CD4-positive, alpha-beta T cell treated with Interleukin-6 at 100 ng/mL for 8 hours (primary cell): ENCODE measurements at places on chromosomes 1 and 21.

GRCh38 chr1:79595931-79596330, 589.4 kb upstream of the ADGRL4 start:
- no peak for DNase-seq

- DNase-seq, result no peak
These were observed 59.4 kb upstream of the SERBP1 start for GRCh38 chr1:67489643-67490042.

- no peak for DNase-seq
These were observed 13.6 kb downstream of the FAM177B start for GRCh38 chr1:222750651-222751050.

DNA sequence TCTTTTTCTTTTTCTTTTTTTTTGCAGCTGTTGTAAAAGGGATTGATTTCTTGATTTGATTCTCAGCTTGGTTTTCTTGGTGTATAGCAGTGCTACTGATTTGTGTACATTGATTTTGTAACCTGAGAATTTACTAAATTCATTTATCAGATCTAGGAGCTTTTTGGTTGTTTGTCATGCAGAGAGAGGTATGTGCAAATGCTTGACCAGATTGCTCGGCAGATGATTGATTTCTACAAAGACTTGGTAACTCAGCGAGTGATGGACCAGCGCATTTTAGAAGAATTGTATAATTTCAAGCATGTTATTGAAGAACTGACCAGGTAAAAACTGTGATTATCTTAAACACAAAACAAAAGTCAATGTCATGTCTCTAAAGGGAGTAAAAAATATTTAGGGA, 27.9 kb downstream of the AXDND1 start:
- DNase-seq, result no peak

- no peak for DNase-seq
These were observed 66.4 kb downstream of the DAB1 start for GRCh38 chr1:57357462-57357861.

GRCh38 chr1:196355206-196355786, 252.9 kb downstream of the KCNT2 start:
- DNase-seq, result no peak

DNA sequence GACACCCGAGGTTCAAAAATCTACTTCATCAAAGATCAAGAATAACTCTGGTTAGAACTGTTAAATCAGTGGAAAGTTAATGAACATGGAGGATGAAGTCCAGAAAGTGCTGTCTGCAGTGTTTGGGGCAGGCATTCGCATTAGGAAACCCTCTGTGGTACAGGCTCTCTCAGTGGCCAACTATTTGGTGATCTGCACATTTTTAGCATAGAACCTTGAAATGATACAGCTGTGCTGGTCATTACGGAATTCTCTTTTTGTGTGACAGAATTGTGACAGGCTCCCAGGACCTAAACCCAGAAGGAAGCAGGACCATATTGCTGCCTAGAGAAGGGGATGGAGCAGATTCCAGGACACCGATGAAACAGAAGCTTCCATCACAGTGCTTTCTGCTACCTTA, 89.0 kb downstream of the SLC45A1 start:
- no peak for DNase-seq

GRCh38 chr1:206698011-206698410, 13.3 kb downstream of the MAPKAPK2 start:
- DNase-seq, result no peak

GRCh38 chr1:200081969-200082245, 54.4 kb downstream of the NR5A2 start:
- DNase-seq, result no peak

- no peak for DNase-seq
These were observed 45.0 kb downstream of the LRRN2 start for GRCh38 chr1:204640578-204640977.

- no peak for DNase-seq
These were observed 6.5 kb downstream of the IRF2BP2 start for GRCh38 chr1:234603221-234604204.

GRCh38 chr1:12585536-12585935, 32.5 kb downstream of the DHRS3 start:
- DNase-seq, result no peak

- no peak for DNase-seq
These were observed 62.5 kb downstream of the ASH1L start for GRCh38 chr1:155499953-155500639.

GRCh38 chr1:117017062-117017461, 15.5 kb downstream of the CD101 start:
- DNase-seq, result no peak

DNA sequence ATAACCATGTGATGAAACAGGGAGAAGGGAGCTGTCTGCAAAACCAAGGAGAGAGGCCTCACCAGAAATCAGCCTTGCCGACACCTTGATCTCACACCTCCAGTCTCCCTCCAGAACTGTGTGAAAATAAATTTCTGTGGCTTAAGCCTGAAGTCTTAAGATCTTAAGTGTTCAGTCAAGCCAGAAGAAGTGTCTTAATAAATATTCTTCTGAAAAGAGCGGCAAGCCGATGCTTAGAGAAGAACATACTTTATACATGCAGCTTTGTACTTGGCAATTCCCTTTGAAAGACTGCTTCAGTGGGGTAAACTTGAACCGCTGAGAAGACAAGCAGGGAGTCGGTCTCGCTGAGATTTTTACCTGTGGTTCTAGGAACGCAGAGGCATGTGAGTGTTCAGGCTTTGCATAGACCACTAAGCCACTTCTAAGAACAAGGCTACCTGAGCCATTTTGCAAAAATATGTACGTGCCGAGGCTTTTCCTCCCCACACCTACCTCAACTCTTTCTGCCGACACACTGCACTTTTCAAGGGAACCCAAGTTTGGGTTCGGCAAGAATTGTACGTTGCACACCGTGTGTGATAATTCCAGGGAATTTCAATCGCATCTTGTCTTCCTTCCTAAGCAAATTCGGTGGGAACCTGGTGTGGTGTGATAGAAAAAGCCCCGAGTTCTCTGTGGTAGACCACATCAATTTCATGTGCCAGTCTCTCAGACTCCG, 3.4 kb downstream of the RUNX1 start:
- peak; percentile 75 for DNase-seq

DNA sequence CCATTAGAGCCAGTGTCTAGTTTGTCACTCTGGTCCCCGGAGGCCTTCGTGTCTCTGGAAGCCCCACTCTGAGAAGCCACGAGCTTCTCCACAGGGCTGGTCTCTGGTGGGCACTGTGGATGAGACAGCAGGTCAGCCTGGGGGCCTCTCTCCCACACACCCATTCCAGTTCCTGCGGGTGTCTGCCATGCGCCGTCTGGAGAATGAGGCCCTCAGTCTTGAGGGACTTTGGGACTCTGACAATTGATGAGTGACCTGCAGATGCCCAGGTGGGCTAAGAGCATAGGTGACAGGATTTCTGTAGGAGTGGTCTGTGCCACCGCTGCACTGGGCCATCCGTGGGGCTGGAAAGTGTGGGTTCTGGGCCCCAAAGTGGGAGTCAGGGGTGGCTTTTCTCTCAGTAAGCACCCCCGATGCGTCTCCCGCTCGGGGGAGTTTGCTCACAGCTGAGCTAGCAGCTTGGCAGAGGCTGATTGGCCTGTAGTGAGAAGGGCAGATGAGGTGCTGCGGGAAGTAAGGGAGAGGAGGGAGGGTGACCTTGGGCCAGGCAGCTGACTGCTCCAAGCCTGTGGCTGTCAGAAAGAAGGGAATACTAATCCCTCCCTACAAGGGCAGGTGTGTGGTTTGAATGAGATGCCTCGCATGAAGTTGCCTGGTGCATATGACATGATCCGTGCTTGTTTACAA, 26.4 kb downstream of the LHX4 start:
- DNase-seq, result no peak

- DNase-seq, result no peak
These were observed 4.9 kb upstream of the PLEKHG5 start for GRCh38 chr1:6496365-6496721.

GRCh38 chr1:8201331-8201861, 116.5 kb upstream of the SLC45A1 start:
- no peak for DNase-seq

DNA sequence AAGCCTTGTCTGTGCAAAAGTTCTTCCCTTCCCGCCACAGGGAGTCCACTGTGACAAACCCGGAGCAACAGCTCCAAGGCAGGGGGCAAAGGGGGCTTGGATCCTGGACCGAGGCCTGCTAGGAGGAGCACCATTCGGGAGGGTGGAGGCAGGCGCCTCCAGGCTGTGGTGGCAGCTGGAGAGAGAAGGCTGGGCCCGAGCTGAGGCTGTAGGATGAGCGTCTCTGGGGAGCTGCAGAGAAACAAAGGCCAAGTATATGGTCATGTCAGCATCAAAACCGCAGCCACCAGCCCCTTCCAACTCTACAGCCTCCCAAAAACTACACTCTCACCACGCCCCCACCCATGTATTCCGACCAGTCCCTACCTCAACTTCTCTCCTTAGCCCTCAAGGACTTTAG, 579 bp downstream of the SH3BP5L start:
- DNase-seq, result no peak

GRCh38 chr1:34781071-34781843, at the start of gene GJB3:
GJB3 (plus strand) TSS chr1:34781214; CDS start chr1:34784763, 3,549 bp downstream.
- DNase-seq, result no peak

DNA sequence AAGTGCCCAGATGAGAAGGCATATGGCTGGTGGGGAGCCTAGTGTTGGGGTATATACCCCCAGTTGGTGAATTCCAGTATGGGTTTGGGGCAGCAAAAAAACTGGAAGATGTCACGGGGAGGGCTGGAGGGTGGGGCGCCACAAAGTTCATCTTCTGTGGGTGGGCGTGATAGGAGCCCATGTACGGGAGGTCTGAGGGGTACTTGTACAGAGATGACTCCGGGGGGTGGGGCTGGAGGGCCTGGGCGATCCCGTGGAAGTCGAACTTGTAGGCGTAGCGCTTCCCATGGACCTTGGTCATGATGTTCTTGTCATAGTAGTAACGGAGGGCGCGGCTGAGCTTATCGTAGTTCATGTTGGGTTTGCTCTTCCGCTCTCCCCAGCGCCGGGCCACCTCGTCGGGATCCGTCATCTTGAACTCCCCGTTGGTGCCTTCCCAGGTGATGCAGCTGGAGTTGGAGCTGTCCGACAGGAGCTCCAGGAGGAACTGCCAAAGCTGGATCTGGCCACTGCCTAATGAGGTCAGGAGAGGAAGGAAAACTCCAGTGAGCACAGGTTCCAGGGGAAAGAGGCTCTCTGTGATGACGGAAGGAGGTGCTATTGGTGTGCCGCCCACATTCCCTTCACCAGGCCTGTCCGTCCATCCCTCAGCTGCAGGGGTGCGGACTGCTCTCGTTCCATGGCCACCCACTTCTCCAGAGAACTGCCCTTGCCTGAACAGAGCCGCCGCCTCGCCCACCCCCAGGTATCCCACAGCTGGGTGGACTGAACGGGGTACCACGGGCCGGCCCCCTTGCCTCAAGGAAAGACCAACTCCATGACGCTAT, 114.7 kb downstream of the ERG start:
- no peak for DNase-seq

DNA sequence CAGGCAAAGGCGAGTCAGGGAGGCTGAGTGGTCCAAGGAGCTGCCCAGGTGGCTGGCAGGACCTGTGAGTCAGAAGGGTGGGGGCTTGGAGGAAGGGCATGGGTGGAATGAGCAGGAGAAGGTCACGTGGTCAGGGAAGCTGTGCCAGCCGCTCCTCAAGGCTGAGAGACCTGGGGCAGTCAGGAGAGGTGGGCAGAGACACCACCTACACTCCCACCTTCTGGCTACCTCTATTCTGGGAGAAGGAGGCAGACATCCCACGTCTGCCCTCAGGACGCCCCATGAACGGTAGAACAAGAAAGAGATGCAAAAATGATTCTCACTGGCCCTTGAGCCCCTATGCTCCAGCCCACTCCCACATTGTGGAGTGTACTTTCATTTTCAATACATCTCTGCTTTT, 151.8 kb upstream of the RAB4A start:
- DNase-seq, result no peak

GRCh38 chr1:163674236-163674635, 352.5 kb downstream of the NUF2 start:
- DNase-seq, result no peak

GRCh38 chr21:8991088-8991907, 1530.1 kb upstream of the TPTE start:
- DNase-seq, result no peak

DNA sequence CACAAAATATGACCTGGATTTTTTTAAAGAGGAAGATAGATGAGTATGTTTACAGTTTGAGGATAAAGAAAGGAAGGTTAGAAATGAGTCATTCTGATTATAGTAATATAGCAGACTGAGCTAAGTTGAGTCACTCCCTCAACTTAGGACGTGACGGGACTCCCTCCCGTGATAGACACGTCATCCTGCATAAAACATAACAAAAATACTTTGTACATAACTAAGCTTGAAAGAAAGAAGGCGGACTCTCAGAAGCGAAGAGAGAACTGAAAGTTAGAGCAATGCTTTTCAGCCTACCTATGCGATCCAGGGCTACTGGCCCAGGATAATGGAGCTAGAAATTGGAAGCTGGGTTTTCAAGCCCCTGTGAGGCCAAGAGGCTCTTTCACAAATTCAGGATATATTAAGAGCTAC, 53.0 kb upstream of the DESI2 start:
- DNase-seq, result peak; percentile 52

- DNase-seq, result no peak
These were observed 3.1 kb upstream of the HMGCS2 start for GRCh38 chr1:119771770-119772169.

DNA sequence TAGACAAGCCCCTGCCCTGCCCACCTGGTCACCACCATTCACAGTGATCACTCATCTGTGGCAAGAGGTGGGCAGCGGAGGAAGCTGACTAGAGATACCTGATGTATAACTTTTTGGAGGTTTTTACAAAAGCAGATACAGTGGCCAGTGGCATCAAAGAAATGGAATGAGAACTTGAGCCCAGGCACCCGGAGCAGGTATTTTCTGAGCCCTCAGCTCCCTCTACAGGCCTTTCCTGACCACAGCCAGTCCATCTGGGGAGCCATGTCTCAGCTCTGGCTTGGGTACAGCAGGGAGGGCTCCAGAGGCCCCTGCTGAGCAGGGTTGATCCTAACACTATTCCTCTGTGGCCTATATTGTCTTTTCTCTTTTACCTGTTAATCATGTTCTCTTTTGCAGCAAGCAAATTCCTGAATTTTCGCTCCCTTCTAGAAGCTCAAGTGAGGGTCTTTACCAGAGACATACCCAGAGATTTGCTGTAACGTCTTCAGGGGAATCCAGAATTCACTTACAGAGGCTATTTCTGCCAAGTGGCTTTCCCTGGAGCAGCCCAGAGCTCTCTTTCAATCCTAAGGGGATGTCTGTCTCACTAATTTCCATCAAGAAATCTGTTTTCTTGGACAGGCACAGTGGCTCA, 27.3 kb downstream of the GPR157 start:
- DNase-seq, result no peak

DNA sequence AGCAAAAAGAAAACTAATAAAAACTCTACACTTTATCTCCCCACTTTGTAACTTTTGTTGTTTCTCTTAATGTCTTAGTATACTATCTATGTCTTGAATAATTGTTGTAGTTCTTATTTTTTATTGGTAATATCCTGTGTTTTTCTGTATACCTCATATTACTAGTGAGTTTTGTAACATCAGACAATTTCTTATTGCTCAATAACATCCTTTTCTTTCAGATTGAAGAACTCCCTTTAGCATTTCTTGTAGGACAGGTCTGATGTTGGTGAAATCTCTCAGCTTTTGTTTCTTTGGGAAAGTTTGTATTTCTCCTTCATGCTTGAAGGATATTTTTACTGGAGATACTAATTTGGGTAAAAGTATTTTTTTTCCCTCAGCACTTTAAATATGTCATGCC, 79.8 kb upstream of the LRRC8B start:
- DNase-seq, result no peak

GRCh38 chr1:52697795-52698674, at the start of gene COA7:
COA7 (minus strand) TSS chr1:52698347; CDS start chr1:52698326, 21 bp downstream.
- peak; percentile 59 for DNase-seq
